Stromal cell of bone marrow (primary cell): ENCODE measurements at places on chromosomes 6 and 20.

GRCh38 chr6:82786248-82786647 lies 279.4 kb downstream of the UBE3D start:
- no peak for DNase-seq

- DNase-seq: no peak
Measured at GRCh38 chr20:22502731-22503191, 81.6 kb downstream of the FOXA2 start.

DNA sequence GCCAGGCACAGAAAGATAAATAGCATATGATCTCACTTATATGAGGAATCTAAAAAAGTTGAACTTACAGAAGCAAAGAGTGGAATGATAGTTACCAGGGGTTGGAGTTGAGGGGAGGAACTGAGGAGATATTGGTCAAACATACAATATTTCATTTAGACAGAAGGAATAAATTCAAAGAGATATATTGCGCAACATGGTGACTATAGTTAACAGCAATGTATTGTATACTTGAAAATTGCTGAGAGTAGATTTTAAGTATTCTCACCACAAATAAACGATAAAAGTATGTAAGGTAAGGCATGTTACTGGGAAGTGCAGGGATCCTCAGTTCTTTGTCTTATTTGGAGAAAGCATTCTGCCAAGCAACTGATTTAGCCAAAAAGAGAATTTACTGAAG lies 171.9 kb downstream of the LMBRD1 start:
- DNase-seq: no peak

- no peak for DNase-seq
Measured at GRCh38 chr6:113818578-113818977, 38.6 kb upstream of the MARCKS start.

DNA sequence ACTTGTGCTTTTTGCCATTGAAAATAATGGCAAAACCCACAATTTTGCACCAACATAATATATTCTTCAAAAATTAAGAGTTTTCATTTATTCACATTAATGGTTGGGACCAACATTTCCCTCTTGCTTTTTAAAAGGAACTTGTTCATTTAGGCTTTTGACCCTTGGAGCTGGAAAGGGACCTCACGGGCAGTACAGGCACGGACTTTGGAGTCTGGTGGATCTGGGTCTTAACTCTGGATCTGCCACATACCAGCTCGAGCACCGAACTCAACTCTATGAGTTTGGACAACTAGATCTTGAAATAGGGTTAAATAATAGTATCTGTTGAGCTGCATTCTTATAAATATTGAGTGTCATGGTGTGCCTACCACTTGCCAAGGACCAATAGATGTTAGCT lies 37.2 kb downstream of the AFDN start:
- DNase-seq: no peak

DNA sequence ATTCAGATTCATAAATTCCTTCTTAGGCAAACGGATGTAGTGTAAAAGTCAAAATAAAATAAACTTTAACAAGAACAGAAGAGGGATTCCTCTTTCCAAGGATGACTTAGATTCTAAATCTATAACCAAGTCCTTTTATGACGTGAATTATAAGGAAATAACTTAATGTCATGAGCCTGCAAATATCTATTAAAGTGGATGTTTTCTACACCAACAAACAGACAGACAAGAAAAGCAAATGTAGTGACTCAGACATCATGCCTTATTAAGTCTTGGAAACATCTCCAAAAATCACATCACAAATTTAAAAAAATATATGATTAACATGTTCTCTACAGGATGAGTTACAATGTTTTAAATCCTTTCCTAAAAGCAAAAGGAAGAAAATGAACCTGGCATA lies 397.1 kb downstream of the ESR1 start:
- DNase-seq: peak; percentile 26

- DNase-seq: no peak
Measured at GRCh38 chr6:110674096-110674495, 141.2 kb downstream of the CDK19 start.

DNA sequence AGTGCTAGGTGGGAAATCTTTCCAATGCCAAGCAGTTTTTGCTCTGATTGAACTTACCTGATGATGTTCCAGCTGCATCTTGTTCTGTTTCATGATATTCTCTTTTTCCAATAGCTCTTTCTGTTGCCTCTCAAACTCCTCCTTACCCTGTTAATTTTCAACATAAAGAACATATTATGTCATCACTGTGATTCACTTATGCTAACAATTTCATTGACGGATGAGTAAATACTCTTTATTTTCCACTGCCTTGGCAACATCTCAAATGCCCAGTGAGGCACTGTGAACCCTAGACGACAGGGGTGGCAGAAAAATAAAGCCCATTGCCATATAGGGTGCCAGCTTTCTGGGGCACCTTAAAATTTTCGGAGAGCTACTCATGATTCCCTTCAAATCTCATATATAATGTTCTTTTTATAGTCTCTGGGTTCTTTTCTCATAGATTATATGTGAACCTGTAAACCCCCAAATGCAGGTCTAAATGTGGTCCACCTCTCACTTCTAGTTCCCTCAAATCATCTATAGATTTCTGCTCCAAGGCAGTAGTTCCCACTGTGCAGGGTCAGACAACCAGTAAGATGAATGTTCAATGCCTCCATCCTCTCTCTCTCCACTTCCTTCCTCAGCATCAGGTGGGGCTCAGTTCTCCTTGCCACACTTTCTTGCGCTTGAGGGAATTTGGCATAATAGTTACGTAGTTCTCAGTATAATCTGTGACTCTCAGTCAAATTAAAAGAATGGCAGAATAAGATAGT lies 44.1 kb downstream of the NEDD9 start:
- peak; percentile 21 for DNase-seq

- no peak for DNase-seq
Measured at GRCh38 chr6:54440549-54440948, 132.3 kb downstream of the TINAG start.

DNA sequence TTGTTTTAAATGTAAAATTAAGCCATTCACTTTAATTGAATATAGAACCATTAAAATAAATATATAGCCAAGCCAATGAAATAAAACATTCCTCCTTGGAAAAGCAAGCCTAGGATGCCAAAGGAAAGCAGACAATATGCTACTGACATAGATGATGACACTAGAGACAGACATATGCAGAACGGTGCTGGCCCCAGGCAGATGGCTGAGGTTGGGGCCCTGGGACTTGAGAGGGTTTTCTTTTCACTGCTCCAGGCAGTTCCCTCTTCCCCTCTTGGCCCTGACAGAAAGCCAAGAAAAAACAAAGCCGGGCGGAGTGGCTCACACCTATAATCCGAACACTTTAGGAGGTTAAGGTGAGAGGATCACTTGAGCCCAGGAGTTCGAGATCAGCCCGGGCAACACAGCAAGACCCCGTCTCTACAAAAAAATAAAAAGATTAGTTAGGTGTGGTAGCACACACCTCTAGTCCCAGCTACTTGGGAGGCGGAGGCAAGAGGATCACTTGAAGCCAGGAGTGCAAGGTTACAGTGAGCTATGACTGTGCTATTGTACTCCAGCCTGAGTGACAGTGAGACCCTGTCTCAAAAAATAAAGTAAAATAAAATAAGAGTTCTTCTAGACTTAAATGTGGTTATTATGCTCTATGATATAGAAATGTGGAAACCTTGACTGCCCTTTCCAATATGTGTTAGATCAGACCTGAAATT lies 31.2 kb downstream of the FASTKD5 start:
- no peak for DNase-seq

DNA sequence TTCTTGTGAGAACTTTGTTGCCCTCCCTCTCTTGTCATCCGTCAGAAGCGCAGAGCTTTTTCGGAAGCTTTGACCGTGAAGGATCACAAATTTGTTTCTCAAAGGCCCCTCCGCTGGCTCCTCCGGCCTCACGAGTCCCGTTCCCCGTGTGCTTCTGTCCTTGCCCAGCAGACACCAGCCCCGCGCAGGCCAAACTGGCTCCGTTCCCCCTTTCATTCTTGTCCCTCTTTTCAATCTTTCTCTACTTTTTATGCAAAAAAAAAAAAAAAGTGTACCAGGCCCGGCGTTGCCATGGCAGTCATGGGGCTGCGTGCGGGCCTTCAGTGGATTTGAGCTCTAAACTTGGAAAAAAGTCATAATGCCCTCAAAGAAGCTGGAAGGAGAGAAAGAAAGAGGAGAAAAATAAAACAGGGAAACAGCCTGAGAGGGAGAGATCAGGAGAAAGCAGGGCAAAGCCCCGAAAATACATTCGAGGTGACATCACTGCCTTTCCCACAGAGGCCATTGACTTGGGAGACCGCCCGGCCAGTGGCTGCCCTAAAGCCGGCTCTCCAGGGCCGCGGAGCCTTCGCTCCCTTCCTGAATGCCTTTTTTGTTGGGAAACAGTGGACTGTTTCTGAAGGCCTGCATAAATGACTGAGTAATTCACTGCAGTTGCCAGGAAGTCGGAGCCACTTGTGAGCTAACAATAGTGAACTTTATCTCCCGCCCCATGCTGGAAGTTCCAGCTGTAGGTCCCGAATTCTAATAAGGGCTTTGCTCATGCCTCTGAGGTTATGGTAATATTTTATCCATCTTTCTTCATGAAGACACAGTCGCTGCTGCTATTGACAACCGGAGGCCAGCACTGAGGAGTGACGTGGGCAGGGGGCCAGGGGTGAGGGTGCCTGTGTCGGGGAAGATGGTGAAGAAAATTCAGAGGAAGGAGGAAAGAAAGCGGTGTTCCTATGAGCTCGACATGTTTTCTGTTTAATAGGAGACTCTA lies 670.9 kb downstream of the QKI start:
- DNase-seq: peak; percentile 91

- DNase-seq: peak; percentile 10
Measured at GRCh38 chr6:124434421-124434820, 527.8 kb upstream of the RNF217 start.

DNA sequence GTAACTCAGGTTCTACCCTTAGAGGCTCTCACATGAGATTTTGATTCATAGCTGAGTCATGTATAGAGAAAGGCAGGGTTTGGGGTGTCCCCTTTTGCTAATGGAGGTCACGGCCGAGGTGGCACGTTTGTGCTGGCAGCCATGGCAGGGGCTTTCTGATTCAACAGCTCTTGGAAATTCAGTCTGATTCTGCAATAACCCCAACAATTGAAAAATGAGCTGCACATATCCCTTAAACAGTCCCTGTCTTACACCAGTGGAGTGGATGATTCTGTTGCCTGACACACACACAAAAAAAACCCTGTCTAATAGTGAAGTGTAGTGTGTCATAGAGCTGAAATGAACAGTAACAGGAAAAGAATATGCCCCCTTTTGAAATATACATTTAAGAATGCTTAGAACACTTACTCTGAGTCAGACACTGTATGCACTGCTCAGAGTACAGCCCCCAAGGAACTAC lies 40.4 kb upstream of the ARG1 start:
- DNase-seq: no peak

GRCh38 chr6:151374036-151374683 lies 17.2 kb downstream of the ZBTB2 start:
- no peak for DNase-seq

GRCh38 chr6:118780668-118781067 lies 113.3 kb upstream of the ASF1A start:
- no peak for DNase-seq

- no peak for DNase-seq
Measured at GRCh38 chr6:110728501-110728900, 86.8 kb downstream of the CDK19 start.

DNA sequence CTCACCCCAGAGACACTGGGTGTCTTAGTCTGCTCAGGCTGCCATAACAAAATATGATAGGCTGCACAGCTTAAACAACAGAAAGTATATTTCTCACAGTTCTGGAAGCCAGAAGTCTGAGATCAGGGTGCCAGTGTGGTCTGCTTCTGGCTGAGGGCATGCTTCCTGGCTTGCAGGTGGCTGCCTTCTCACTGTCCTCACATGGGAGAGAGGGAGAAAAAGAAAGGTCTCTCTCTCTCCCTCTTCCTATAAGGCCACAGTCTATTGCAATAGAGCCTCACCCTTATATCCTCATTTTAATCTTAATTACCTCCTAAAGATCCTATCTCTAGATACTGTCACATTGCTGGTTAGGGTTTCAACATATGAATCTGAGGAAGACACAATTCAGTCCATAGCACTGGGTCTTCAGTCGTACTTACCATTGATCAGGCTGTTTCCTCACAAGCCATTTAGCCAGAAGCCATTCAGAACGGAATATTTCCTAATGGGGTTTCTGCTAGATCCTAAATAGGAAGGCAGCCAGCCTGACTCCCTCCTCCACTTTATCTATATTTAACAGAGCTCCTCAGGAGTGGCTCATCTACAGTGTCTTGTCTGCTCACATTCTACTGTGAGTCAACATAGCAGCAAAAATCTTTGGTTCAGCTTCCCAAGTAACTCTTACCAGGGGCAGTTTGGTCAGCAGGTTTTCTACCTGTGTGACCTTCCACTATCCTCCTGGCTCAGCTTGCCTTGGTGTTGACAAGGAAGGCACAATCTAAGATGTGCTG lies 42.2 kb downstream of the CD164 start:
- no peak for DNase-seq

DNA sequence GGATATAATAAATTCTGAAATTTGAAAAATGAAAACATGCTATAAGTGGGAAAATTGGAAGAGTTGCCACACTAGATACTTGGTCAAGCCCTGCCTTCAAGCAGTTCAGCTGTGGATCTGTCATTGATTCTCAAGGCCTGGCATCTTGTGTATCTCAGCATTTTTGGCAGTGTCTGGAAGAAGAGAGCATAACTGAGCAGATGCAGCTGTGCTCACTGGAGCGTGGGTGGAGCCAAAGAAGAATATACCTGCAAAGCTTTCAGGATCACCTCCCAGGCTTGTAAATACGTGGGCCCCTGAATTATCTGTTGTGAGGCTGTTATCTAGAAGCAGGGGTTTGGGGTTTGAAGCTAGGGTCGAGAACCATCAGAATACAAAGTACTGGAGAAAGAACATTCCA lies 31.3 kb upstream of the CHD6 start:
- DNase-seq: no peak

DNA sequence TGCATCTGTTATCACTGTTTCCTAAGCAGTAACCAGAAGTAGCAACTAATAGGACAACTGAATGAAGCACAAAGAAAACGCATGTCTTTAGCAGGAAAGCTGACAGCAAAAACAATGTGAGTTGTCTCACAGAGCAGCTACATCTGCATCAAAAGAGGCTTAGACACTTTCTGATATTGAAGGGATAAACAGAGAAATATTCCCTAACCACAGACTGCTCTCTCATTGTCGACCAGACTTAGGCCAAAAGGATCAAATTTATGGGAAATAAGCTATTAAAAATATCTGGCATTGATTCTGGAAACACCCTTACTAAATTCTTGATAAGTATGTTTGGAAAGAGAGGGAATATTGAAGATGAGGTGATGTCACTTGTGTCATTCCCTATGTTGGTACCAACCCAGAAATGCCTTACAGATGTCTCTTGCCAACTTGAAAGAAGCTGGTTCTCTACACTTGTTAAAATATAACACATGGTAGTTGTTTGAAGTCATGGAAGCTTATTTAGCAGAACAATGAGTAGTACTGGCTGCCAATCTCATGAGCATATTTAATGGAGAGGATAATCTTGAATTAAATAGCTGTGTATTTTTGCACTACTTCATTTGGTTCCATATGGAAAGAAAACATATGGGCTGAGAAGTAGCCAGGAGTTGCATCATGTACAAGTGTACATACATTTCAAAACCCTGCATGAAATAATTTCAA lies 929.3 kb upstream of the MAN1A1 start:
- no peak for DNase-seq
